ENCODE measurements at places on chromosomes 13 and 19. TPM values are rescaled to one million over a fixed set of nuclear protein-coding genes. Genes with fewer than 3 reads are reported as not detected.

The ADAMTSL5 gene
- 1.2 TPM for total RNA-seq

The DMRTC2 gene
- not detected for total RNA-seq

The RNASEH2B gene
- total RNA-seq = 40.2 TPM

The ADPRHL1 gene
- 2.8 TPM for total RNA-seq

The AKAP11 gene
- total RNA-seq = 36.5 TPM

The UBE2L5 gene
- not detected for total RNA-seq

The CABP5 gene
- total RNA-seq = not detected

The PSG7 gene
- total RNA-seq = not detected

The GPR12 gene
- total RNA-seq = 0.41 TPM

The SIGLEC10 gene
- total RNA-seq = not detected

The CGB8 gene
- not detected for total RNA-seq

The SAMD1 gene
- total RNA-seq = 18.5 TPM

The GNG8 gene
- total RNA-seq = not detected

Measured in fibroblast of the aortic adventitia (primary cell).